Left ventricle myocardium superior (tissue), 1 donor: ENCODE measurements at places on chromosomes 4 and X. TPM values are rescaled to one million over a fixed set of nuclear protein-coding genes. Genes with fewer than 3 reads are reported as not detected.

DNA sequence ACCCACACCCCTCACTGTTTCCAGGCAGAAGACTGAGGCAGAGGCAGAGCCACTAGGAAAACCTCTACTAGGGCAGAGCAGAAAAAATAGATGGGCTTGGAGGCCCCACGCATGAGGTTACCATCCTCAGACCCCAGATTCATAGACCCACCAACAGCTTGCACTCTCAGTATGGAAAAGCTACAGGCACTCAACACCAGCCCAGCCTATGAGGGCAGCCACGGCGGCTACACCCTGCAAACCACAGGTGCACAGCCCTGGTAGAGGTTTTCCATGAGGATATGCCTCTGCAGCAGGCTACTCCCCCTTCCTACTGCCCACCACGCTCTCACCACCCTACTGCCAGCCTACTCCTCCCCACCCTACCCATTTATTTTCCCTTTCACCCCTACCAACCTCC is 235.1 kb downstream of the CWH43 start:
- DNase-seq: no peak

DNA sequence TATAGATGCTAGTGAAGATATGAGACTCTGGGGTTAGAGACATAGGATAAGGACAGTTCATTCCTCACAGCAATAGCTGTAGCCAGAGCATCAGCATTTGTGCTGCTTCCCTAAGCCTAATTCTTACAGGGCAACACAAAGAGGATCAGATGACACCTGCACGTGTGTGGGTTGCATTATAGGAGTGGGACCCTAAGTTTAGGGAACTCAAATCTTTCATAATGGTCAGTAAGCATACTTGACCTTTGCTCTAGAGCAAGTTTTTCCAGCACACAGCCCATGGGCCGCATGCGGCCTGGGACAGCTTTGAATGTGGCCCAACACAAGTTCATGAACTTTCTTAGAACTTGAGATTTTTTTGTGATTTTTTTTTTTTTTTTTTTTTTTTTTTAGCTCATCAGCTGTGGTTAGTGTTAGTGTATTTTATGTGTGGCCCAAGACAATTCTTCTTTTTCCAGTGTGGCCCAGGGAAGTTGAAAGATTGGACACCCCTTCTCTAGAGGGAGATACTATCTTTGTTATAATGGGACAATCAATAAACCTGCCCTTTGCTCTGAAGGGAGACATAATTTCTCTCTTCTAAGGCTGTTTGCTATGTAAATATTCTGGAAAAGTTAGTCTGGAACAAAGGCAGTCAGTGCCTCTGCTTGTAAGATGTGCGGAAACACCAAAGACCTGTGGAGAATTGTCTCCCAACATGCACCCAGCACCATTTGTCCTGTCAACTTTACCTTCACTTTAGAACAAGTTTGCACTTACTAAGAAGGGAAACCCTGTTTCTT is 650.2 kb downstream of the ZNF674 start:
- no peak for DNase-seq

GRCh38 chrX:68848189-68848940 is 19.5 kb downstream of the EFNB1 start:
- no peak for DNase-seq

The CCSER1 gene
- 13.3 TPM for total RNA-seq

GRCh38 chrX:29012867-29013266 is 425.6 kb downstream of the IL1RAPL1 start:
- DNase-seq: no peak

The SH3TC1 gene
- 8.7 TPM for total RNA-seq

- no peak for DNase-seq
These were observed 41.0 kb downstream of the ACSL1 start for GRCh38 chr4:184784628-184785257.

- no peak for DNase-seq
These were observed 134.1 kb downstream of the COX18 start for GRCh38 chr4:72935462-72935861.

The CSN1S1 gene
- not detected for total RNA-seq

The TLR6 gene
- total RNA-seq: 1.5 TPM

DNA sequence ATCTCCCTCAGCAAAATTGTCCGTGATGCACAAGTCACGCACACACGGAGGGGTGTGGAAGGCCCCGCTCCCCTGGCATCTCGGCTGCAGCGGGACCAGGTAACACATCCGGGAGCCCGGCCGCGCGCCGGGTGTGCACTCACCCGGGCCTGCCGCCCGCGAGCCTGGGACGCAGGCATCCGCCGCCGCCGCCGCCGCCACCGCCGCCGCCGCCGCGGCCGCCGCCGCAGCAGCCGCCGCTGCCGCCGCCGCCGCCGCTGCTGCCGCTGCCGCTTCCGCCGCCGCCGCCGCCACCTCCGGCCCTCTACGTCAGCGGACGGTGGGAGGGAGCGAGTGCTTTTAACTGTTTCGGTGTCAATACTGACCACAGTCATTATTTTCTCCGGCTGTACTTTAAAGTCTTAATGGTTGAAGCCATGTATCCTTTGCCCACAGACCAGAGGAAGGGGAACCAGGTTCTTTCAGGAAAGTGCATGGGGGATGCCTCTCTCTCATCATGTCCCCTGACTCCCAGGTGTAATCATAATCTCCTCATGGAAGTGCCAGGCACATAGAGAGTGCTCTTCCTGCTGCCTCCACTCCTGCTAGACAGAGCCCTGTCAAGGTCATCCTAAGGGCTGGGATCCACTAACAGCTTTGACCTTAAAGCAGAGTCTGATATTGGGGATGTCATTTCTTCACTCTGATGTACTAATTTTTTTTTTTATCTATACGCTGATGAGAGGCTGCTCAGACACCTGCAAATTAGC is 38.0 kb downstream of the MAGEE2 start:
- peak; percentile 65 for DNase-seq

DNA sequence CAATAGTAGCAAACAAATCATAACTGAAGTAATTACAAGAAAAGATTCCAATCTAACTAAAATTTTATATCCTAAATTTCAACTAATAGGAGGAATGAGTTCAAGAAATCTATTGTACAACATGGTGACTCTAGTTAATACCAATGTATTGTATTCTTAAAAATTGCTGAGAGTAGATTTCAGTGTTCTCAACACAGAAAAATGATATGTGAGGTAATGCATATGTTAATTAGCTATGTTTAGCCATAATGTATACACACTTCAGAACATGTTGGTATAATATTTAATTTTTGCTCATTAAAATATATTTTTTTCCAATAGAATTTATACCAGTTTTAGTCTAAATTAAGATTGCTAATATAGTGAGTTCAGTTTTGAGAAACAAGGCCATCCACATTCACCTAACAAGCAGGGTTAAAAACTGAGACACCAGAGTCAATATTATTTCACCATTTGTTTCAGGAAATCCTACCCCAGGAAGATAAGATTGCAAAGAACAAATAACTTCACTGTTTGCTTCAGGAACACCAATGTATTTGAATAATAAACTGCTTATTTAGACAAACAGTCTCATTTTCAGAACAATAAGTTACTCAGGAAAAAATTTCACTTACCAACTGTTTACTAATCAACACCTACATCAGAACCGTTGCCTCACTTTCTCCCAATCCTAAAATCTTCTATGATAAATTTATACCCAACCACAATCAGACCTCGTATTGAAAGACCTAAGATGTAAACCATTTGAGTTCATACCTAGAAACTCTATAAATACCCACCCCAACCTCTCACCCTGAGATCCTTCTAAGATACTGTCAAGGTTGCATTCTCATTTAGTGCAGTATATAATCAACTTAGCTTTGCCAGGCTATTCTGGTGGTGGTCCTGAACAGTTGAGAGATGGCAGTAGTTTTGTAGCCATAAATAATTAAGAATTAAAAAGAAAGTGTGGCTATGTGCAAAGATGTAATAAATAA is 132.8 kb downstream of the MAB21L2 start:
- no peak for DNase-seq

GRCh38 chr4:68342134-68342533 is 7.8 kb downstream of the YTHDC1 start:
- DNase-seq: no peak

The CFAP97 gene
- total RNA-seq: 9.8 TPM

The COL25A1 gene
- 0.37 TPM for total RNA-seq

DNA sequence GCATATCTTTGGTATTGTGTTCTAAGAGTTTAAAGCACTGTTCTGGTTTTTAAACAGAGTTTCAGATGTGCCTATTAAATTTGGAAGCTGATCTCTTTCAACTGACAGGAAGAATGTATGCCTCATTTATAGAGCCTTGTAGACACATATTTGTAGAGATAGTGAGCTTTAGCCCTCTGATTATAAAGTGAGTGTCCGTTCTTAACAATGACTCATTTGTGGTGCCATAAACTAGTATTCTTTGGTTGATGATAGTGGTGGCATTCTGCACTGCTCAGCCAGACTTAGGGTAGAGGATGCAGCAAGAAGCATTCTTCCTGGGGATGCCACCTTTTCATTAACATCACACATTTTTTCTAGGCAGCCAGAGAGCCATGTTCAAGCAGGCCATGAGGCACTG is 121.7 kb downstream of the TLL1 start:
- DNase-seq: no peak

DNA sequence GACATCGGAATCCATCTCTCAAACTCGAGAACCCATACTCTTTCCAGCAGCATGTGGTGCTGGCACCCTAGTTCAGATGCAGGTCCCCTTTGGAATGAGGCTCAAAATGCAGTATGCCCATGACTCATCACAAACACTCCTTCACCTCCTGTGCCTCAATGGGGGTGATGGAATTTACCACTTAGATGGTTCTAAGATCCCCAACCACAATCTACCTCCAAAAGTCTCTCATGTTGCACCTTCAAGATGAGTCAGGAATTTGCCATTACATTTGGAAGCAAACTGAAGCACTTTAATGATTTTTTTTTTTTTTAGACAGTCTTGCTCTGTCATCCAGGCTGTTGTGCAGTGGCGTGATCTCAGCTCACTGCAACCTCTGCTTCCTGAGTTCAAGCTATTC is 8.5 kb upstream of the MID1 start:
- no peak for DNase-seq

- peak; percentile 14 for DNase-seq
These were observed 21.1 kb downstream of the HTRA3 start for GRCh38 chr4:8290701-8290970.

DNA sequence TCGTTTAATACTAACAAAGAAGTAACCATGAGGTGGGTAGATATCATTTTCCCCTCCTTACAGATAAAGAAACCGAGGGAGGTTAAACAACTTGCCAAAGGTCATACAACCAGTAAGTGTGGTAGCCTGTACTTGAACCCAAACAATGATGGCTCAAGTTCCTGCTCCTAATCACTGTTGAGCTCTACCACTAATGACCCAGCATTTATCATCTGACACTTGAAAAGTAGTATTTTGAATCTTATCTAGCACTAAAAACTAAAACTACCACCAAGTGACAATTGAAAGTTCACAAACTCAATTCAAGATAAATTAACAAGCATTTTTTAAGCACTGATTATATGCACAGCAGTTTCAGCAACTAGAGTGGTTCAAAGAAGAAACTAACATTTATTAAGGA is 13.1 kb downstream of the FBXW7 start:
- no peak for DNase-seq

GRCh38 chr4:19880206-19880605 is 371.5 kb upstream of the SLIT2 start:
- no peak for DNase-seq

- peak; percentile 17 for DNase-seq
These were observed 103.1 kb upstream of the NKX1-1 start for GRCh38 chr4:1509366-1509765.

DNA sequence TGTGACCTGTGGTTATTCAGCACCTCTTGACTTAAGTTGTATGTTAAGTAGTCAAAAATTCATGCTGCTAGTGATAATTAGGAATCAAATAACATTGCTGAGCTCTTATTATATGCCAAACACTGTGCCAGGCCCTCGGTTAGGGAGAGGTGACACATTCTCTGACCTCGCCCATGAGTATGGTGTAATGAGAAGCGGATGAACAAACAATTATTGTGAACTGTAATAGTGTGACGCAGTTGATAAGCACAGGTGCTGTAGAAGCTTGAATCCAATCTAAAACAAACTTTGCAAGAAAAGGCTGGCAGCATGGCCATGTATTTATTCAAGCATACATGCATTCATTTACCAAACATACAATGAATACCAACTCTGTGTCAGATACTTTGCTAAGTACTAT is 303.5 kb upstream of the HS3ST1 start:
- DNase-seq: no peak

DNA sequence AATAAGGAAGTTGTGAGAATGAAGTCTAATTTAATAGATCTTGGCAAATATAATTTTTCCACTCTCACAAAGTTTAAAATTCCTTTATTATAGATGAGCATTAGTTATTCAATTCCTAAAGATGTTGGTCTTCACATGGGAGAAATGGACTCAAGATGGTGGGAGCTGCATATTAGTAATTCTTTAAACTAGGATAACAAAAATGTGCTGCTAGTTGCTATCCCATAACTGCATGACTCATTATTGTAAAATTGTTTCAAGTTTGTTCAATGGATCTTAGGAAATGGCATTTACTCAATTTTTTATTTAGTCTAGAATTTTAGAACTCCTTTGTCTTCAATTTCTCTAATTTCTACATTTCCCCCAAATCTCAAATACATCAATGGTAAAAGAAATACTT is 155.8 kb downstream of the ATP10D start:
- no peak for DNase-seq

- DNase-seq: no peak
These were observed 117.0 kb downstream of the DHRSX start for GRCh38 chrX:2383735-2384134.

GRCh38 chrX:47482065-47482511 is 934 bp downstream of the ZNF41 start:
- no peak for DNase-seq

- no peak for DNase-seq
These were observed 20.0 kb downstream of the DCLK2 start for GRCh38 chr4:150098214-150098613.

The HS6ST2 gene
- total RNA-seq: not detected

GRCh38 chrX:152819732-152820131 is 10.8 kb downstream of the CETN2 start:
- DNase-seq: no peak

DNA sequence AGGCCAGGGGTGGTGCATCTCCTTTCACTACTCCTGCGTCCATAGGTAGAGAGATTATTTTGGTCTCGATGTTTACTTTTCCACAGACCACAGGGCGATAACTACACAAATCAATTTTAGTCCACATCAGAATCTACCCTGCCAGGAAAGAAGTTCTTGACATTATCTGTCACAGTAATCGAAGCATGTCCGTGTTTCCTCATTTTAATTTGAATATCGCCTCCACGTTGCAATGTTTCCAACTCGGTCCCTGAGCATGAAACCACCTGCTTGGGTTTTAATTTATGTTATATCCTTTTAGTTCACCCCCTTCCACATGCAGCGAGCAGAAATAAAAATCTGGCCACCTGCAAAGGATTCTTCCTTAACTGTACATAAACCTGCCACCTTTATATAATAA is 100.1 kb upstream of the ATXN3L start:
- no peak for DNase-seq

DNA sequence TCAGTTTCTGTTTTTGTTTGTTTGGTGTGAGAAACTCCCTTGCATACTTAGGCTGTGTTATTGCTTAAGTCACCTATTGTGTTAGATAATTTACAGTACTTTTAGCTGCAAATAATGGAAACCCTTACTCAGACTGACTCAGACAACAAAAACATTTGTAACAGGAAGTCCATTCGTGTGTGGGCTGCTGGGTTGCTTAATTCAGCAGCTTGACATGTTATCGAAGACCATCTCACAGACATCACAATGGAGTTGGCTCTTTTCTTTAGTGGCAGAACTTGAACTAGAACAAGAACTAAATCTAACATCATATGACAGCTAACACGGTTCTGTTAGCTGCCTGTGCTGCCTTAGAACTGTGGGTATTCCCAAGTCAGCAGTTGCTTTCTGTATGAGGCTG is 9.9 kb upstream of the GABRE start:
- DNase-seq: no peak
